Left ventricle myocardium inferior (tissue), 1 donor: ENCODE measurements at places on chromosomes 4 and X.

- H3K27ac ChIP-seq, result peak overlapping the region; percentile 66
- no peaks in the 10 kb centered on the region for H3K27me3 ChIP-seq
- H3K36me3 ChIP-seq, result no peaks in the 10 kb centered on the region
- peaks cover 16% of the 10 kb centered on the region for H3K4me1 ChIP-seq
- peak overlapping the region; percentile 53 for H3K4me3 ChIP-seq
Measured at GRCh38 chr4:155495572-155496293, 119.0 kb upstream of the MAP9 start.

- no peaks in the 10 kb centered on the region for H3K36me3 ChIP-seq
- no peaks in the 10 kb centered on the region for H3K27me3 ChIP-seq
- H3K4me1 ChIP-seq, result no peaks in the 10 kb centered on the region
- H3K27ac ChIP-seq, result no peak overlapping the region
- no peak for DNase-seq
Measured at GRCh38 chrX:20829665-20830491, 544.3 kb upstream of the CNKSR2 start.

DNA sequence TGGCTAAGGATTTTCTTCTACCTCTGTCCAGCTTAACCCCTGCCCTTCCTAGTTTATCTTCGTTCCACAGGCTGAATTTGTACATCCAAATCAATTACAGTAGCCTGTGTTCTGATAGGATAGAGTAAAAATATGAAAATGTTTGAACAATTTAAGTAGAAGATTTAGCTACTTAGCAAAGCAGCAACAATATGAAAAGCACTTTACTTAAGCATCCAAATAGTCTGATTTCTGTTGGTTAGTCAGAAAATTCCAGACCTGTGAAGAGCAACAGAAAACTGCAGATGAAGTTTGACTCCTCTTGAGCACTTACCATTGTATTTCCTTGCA lies 2.0 kb downstream of the ARSJ start:
- peaks cover 40% of the 10 kb centered on the region for H3K27me3 ChIP-seq
- no peaks in the 10 kb centered on the region for H3K36me3 ChIP-seq
- peak overlapping the region; percentile 73 for H3K27ac ChIP-seq
- no peak for DNase-seq
- peaks cover 19% of the 10 kb centered on the region for H3K4me1 ChIP-seq

DNA sequence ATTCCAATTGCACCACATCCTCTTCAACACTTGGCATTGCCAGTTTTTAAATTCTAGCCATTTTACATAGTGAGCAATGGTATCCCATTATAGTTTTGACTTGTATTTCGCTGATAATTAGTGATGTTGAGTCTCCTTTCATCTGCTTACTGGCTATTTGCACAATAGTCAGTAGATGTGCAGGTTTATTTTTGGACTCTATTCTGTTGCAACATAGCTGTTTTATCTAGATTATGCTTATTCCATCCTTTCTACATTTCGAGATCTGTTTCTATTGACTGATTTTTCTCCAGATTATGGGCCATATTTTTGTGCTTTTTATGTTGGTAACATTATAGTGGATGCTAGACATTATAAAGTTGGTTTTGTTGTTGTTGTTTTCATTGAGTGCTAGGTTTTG lies 106.1 kb downstream of the WWC2 start:
- peak overlapping the region; percentile 31 for H3K27ac ChIP-seq
- no peaks in the 10 kb centered on the region for H3K27me3 ChIP-seq
- peaks cover 18% of the 10 kb centered on the region for H3K36me3 ChIP-seq
- H3K4me1 ChIP-seq, result peaks cover 25% of the 10 kb centered on the region
